ENCODE measurements at places on chromosomes 6 and 20. TPM values are rescaled to one million over a fixed set of nuclear protein-coding genes. Genes with fewer than 3 reads are reported as not detected.
A peak's percentile ranks its signal among the peaks of the same experiment; 100 is the strongest.

GRCh38 chr6:45724511-45724910, 291.1 kb downstream of the CLIC5 start:
- peak; percentile 73 for DNase-seq
- H3K4me1 ChIP-seq, result peaks cover 32% of the 10 kb centered on the region
- H3K27me3 ChIP-seq, result peaks cover 9% of the 10 kb centered on the region
- no peak overlapping the region for H3K4me3 ChIP-seq
- peaks cover 13% of the 10 kb centered on the region for H3K36me3 ChIP-seq

DNA sequence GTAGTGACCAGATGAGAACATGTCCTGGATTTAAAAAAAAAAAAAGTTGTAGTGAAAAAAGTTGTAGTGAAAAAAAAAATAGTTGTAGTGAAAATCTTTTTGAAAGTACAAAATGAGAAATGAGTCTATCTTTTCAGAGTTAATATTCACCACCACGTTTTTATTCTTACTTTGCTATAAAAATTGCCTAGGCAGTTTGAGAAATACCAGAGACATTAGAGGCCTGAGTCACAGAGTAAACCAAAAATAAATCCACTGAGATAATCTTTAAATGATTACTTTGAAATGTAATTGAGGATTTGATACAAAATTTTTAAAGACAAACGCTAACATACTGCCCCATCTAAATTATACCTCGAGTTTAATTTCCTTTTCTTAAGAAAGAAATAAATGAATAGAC, 101.2 kb upstream of the TIAM2 start:
- peaks cover 32% of the 10 kb centered on the region for H3K4me1 ChIP-seq
- H3K27me3 ChIP-seq, result peaks cover 4% of the 10 kb centered on the region
- peak overlapping the region; percentile 81 for H3K27ac ChIP-seq
- DNase-seq, result peak; percentile 35

- no peak for DNase-seq
- H3K4me1 ChIP-seq, result peaks cover 12% of the 10 kb centered on the region
- H3K27ac ChIP-seq, result no peak overlapping the region
- H3K27me3 ChIP-seq, result peaks cover 7% of the 10 kb centered on the region
- no peak overlapping the region for H3K4me3 ChIP-seq
- H3K36me3 ChIP-seq, result peaks cover 36% of the 10 kb centered on the region
Observed at GRCh38 chr20:38245753-38246152, 14.8 kb downstream of the KIAA1755 start.

DNA sequence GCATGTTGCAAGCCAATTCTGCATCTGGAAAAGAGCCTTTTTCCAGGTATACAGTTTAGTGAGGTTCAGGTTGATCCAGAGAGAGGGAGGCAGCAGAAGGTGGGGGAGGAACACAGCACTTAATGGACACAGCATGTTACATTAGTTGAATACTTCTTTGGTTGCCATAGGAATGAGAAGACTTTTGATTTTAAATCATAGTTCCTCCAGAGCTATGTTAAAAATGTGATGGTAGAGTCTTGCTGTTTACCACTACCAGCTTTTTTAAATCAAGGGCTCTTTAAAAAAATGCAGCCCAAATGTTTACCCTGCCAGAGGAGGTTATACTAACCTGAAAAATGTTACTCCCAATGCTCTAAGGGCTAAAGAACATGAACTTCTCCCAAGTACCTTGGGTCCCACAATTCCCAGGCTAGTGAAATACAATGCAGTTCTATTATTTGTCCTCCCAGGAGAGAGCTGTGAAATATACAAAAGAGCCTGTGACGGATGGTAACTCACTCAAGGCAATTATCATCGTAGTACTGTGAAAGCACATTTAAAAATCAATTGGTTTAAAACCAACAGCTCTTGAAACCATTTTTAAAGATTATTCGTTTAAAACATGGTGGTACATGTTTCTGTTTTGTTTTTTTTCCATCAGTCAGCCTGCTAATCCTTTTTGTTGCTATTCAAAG, 6.9 kb upstream of the PHACTR1 start:
- no peak for DNase-seq

DNA sequence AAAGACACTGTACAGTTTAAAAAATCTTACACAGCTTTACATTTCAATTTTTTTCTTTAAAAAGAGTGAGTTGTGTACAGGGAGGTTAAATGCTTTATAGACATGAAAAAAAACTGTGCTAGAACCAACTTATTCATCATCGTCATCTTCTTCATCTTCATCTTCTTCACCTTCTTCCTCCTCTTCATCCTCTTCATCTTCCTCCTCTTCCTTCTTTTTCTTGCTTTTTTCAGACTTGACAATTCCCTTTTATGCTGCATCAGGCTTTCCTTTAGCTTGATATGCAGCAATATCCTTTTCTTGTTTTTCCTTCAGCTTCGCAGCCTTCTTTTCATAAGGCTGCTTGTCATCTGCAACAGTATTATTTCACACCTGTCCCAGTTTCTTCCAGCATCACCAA, 34.3 kb upstream of the TMEM30A start:
- H3K4me3 ChIP-seq, result no peak overlapping the region
- H3K27ac ChIP-seq, result no peak overlapping the region
- peaks cover 23% of the 10 kb centered on the region for H3K4me1 ChIP-seq

- DNase-seq, result no peak
- H3K36me3 ChIP-seq, result peaks cover 7% of the 10 kb centered on the region
- no peak overlapping the region for H3K4me3 ChIP-seq
- no peaks in the 10 kb centered on the region for H3K27me3 ChIP-seq
Observed at GRCh38 chr6:126374372-126374771, 34.5 kb downstream of the CENPW start.

DNA sequence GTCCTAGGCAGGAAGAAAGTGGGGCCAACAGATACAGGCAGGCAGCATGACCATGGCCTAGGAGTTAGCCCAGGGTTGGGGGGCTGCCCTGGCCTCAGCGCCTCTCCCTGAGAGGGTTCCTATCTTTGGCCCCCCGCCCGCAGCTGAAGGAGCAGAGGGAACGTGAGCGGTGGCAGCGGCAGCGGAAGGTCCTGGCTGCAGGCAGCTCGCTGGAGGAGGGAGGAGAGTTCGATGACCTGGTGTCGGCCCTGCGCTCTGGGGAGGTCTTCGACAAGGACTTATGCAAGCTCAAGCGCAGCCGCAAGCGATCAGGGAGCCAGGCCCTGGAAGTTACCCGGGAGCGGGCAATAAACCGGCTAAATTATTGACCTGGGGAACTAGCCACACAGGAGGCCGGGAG, 32.6 kb downstream of the MOCS1 start:
- H3K27me3 ChIP-seq, result peaks cover 7% of the 10 kb centered on the region
- no peaks in the 10 kb centered on the region for H3K36me3 ChIP-seq
- peaks cover 7% of the 10 kb centered on the region for H3K4me1 ChIP-seq

- no peaks in the 10 kb centered on the region for H3K36me3 ChIP-seq
- H3K4me1 ChIP-seq, result 0 out of 2 replicates have a peak, but pooled peaks cover 5% of the 10 kb centered on the region
- H3K4me3 ChIP-seq, result no peak overlapping the region
- H3K27ac ChIP-seq, result no peak overlapping the region
- H3K27me3 ChIP-seq, result peaks cover 11% of the 10 kb centered on the region
Observed at GRCh38 chr20:47680804-47681529, 104.3 kb downstream of the SULF2 start.

GRCh38 chr6:71621918-71622519, 264.3 kb upstream of the RIMS1 start:
- H3K27me3 ChIP-seq, result peaks cover 4% of the 10 kb centered on the region
- H3K4me1 ChIP-seq, result peaks cover 14% of the 10 kb centered on the region
- H3K4me3 ChIP-seq, result no peak overlapping the region
- H3K36me3 ChIP-seq, result no peaks in the 10 kb centered on the region
- DNase-seq, result no peak

- no peak for DNase-seq
- H3K36me3 ChIP-seq, result no peaks in the 10 kb centered on the region
- H3K27ac ChIP-seq, result peak overlapping the region; percentile 35
Observed at GRCh38 chr6:105591053-105591452, 188.2 kb upstream of the PREP start.

Gene ADGRB3
- not detected for total RNA-seq

Gene HLA-DRA
- not detected for total RNA-seq

Gene SLC17A1
- total RNA-seq, result not detected

Gene RNF182
- 0.48 TPM for total RNA-seq

Gene RCAN2
- total RNA-seq, result 0.07 TPM

Gene EDEM2
- 33.0 TPM for total RNA-seq

Gene CCN2
- 899 TPM for total RNA-seq

Gene SLC22A1
- 0.19 TPM for total RNA-seq

Gene MOCS1
- total RNA-seq, result 6.9 TPM
